Endodermal cell (in vitro differentiated cells): ENCODE measurements at places on chromosomes 7 and 10.

DNA sequence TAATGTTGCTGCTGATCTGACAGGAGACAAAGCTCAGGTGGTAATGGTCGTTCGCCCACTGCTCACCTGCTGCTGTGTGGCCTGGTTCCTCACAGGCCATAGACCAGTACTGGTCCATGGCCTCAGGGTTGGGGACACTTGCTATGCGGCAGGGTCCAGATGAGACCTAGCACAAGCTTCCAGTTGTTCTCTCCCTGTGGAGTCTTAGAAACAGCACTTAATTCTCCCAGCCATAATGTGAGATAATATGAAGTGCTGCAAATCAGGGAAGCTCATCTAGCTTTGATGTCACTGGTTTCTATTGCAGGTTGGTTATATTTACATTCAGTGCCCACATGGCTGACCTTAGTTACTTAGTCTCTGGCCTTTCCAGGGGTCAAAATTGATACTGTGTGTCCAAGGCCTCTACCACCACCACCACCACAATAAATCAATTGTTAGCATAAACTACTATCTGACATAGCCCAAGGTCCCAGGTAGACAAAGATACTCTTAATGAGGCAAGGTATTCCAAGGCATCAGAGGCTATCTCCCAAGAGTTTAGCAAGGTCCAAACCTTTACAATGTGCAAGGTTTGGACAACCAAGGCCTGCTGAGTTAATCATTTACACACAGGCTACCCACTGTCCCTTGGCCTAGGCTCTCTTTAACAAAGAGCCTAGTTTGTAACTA is 11.0 kb downstream of the AGBL3 start:
- H3K27me3 ChIP-seq: no peaks in the 10 kb centered on the region
- no peak for DNase-seq

DNA sequence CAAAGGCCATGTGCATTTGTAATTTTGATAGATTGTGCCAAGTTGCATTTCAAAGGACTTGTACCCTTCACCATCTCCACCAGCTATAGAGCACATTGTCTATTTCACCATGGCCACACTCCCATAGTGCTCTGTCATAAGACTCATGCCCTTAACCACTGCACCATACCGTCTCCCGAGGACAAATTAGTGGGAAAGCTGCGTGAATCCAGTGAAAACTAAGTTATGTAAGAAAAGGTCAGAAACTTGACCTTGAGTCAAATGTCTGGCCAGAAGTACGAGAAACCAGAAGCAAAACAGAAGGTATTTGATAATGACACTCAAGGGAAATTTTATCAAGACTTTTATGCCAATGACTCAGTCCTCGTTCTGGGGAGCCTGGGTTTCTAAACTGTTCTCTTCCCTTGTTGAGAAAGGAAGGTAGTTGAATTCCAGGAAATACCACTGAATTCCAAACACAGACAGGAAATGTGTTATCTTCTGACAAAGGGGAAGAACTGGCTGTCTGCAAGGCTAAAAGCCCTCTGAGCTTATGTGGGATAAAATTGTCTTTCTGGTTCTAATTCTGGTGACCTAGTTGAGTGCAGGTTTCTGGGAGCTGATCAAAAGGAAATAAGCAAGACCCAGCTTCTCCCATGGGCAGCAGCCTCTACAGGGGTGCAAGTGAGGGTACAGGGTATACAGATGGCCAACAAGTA is 49.7 kb downstream of the CDK1 start:
- H3K27me3 ChIP-seq: no peaks in the 10 kb centered on the region
- no peak overlapping the region for H3K4me3 ChIP-seq
- peaks cover 3% of the 10 kb centered on the region for H3K4me1 ChIP-seq
- DNase-seq: no peak
- no peaks in the 10 kb centered on the region for H3K36me3 ChIP-seq

DNA sequence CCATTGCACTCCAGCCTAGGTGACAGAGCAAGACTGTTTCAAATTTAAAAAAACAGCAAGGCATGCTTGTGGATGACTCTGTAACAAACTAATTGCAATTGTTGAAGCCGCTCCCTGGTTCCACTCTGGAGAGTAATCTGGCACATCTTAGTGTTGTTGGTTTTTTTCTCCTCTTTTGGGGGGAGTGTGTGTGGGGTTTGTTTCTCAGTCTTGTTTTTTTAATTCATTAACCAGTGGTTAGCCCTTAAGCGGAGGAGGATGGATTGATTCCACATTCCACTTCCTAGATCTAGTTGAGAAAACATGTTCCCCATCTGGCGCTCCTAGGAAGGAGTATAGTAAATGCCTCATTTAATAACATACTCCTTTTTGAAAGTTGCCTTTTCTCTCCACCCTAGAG is 8.6 kb upstream of the ZNF713 start:
- H3K4me1 ChIP-seq: no peaks in the 10 kb centered on the region
- H3K36me3 ChIP-seq: no peaks in the 10 kb centered on the region
- no peak overlapping the region for H3K4me3 ChIP-seq
- no peak for DNase-seq

DNA sequence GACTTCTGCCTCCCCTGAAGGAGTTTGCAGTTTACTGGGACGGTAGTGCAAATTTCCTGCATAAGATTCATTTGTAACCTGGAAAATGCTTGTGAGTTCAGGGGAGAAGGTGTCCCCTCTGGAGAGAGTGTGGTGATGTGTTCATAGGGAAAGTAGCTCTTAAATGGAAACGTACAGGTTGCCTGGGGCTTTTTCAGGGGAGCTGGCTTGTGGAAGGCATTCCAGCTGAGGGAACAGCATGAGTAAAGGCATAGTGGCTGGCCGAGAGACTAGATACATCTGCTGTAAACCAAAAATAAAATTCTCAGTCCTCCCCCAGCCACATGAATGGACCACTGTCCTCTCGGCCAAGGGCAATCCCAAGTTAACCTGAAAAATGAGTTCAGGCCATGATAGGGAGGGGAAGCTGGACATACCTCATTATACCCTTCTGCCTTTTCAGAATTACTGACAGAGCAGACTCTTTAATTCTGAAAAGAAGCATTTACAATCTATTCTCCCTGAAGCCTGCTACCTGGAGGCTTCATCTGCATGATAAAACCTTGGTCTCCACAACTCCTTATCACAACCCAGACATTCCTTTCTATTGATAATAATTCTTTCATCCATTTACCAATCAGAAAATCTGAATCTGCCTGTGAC is 123.7 kb downstream of the GALNT17 start:
- H3K27me3 ChIP-seq: no peaks in the 10 kb centered on the region
- peak overlapping the region; percentile 61 for H3K4me3 ChIP-seq
- DNase-seq: no peak
- H3K36me3 ChIP-seq: peaks cover 56% of the 10 kb centered on the region
- H3K27ac ChIP-seq: no peak overlapping the region

DNA sequence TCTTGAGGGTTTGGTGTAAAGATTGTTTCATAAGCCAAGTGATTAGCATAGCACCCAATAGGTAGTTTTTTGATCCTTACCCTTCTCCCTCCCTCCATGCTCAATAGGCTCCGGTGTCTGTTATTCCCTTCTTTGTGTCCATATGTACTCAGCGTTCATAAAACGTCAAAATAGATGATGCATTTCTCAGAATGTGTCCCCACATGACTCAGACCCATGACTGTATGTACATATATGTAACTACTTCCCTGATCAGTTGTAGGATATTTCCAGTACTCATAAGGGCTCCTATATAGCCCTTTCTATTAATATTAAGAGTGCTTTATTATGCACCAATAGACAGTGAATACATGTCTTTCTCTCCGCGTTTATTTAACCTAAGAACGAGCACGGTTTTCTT is 466.9 kb downstream of the KIF20B start:
- H3K36me3 ChIP-seq: no peaks in the 10 kb centered on the region
- DNase-seq: no peak
- H3K4me1 ChIP-seq: no peaks in the 10 kb centered on the region
- no peak overlapping the region for H3K27ac ChIP-seq
- H3K4me3 ChIP-seq: no peak overlapping the region

DNA sequence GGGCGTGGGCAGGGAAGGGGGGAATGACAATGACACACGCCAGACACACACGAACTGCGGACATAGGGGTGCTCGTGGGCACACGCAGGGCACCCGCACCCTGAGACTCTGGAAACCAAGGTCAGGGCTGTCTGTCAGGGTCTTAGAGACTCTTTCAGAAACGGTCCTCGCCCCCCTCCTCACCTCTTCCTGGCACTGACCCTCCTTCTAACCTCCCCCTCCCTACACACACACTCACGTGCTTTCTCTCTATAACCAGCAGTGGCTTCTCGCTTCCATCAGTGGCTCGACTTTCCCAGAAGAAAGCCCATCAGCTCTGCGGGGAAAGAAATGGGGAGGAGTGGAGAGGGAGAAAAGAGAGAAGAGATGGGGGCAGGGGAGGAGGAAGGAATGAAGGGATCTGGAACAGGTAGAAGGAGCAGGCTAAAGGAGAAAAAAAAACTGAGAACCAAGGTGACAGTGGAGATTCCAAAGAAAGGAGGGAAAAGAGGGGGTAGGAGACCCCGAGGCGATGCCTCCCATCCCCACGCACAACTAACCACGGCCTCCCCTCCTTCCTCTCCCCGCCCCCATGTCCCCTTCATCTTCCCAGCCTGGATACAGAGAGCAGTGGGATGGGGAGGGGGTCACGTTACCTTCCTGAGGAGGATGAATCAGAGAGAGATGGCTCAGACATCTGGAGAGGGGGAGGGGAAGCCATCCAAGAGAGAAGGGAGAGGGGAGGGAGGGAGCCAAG is 1.7 kb upstream of the VGF start:
- no peaks in the 10 kb centered on the region for H3K36me3 ChIP-seq
- no peak overlapping the region for H3K27ac ChIP-seq
- peaks cover 5% of the 10 kb centered on the region for H3K4me1 ChIP-seq
- H3K27me3 ChIP-seq: peaks cover 95% of the 10 kb centered on the region

DNA sequence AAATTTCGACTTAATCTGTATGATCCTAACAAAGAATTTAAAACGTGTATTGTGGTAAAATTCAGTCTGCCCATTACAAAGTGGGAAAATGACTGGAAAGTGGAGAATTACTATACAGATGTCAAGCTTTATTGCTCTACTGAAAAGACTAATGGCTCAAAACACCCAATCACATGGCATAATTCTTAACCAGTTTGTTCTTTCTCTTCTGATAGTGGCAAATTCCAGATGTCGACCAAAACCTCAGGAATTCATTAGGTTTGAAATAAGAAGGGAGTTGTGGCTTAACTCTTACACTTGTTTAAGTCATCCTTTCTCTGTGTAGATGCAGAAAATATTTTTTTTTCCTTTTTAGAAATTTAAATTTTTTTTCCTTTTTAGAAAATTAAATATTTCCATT is 1254.9 kb upstream of the LRRN3 start:
- no peak overlapping the region for H3K27ac ChIP-seq
- no peak overlapping the region for H3K4me3 ChIP-seq
- H3K36me3 ChIP-seq: no peaks in the 10 kb centered on the region
- DNase-seq: no peak

DNA sequence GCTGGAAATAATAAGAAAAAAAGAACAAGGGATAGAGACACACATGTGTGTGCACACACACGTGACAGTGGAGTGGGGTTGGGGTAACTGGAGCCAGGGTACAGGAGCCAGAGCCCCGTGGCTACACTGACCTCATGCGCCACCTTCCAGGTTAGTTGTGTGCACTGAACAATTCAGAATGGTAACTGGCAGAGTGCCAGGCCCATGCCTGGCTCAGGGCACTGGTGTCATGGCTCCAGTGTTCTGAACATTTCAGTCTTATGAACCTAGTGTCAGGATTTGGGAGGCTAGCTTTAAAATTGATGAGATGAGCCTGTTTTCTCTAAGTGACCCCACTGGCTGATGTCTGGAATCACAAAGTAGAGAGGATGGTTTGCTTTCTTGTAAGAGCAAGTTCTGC is 269.6 kb downstream of the SORCS3 start:
- no peaks in the 10 kb centered on the region for H3K4me1 ChIP-seq
- H3K27ac ChIP-seq: no peak overlapping the region
- no peak for DNase-seq
- no peak overlapping the region for H3K4me3 ChIP-seq

DNA sequence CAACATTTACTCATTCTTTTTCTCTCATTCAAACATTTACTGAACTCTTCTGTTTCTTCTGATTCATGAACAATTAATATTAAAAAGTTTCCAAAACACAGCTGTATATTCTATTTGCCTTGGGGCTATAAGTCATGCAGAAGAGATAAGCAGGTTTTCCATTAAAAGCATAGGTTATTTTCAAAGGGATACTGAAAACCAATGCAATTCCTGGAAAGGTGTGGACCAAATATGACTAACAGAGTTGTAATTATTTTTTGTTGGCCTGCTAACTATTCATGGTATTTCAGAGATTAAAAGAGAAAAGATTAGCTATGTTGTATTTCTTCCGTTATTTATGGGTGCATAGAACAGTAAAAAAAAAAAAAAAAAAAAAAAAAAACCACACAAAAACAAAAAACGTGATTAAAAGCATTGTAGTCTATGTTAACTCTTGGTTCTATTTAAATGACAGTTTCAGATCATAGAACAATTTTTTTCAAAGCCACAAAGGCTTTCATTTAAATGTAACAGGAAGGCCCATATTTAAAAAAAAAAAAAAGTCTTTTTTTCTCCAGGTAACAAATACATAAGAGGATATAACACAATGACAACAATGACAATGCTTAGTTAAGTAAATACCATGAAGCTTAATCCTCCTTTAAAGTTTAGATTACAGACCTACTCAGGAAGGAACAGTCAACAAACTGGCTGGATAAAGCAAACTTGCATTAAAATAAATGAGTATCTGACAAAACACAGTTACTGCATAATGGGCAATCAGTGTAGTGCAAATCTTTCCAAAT is 1042.9 kb downstream of the GATA3 start:
- no peak overlapping the region for H3K4me3 ChIP-seq
- H3K4me1 ChIP-seq: no peaks in the 10 kb centered on the region
- peaks cover 81% of the 10 kb centered on the region for H3K27me3 ChIP-seq
- no peak for DNase-seq

- H3K27ac ChIP-seq: no peak overlapping the region
- H3K4me3 ChIP-seq: no peak overlapping the region
- H3K4me1 ChIP-seq: no peaks in the 10 kb centered on the region
Observed at GRCh38 chr7:122658856-122659255, 40.1 kb downstream of the RNF133 start.

- H3K4me1 ChIP-seq: no peaks in the 10 kb centered on the region
- H3K27ac ChIP-seq: no peak overlapping the region
- H3K4me3 ChIP-seq: no peak overlapping the region
- DNase-seq: no peak
- no peaks in the 10 kb centered on the region for H3K36me3 ChIP-seq
Observed at GRCh38 chr10:78386509-78386908, 352.8 kb downstream of the RPS24 start.

DNA sequence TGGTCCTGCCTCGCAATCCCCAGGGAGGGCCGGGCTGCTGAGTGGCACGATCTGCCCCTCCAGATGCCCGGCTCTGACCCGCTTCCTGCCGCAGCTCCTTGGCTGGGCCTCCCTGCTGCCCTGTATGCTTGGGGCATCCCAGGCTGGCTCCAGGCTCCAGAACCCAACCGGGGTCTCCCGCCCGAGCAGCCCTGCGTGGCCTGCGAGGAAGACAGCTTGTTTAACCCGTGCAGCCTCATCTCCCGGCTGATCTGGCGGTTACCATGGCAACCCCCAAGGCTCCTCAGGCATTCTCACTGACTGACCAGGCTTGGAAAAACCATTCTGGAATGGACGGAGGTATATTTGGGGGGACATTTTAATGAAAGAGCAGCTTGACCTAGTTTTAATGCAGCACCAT is 232.4 kb upstream of the MYO3A start:
- H3K27ac ChIP-seq: no peak overlapping the region
- H3K4me3 ChIP-seq: no peak overlapping the region
- H3K4me1 ChIP-seq: no peaks in the 10 kb centered on the region
- H3K36me3 ChIP-seq: no peaks in the 10 kb centered on the region
- H3K27me3 ChIP-seq: no peaks in the 10 kb centered on the region
- peak; percentile 69 for DNase-seq

- H3K4me1 ChIP-seq: no peaks in the 10 kb centered on the region
- no peaks in the 10 kb centered on the region for H3K36me3 ChIP-seq
- H3K27ac ChIP-seq: no peak overlapping the region
- DNase-seq: peak; percentile 81
- H3K27me3 ChIP-seq: peaks cover 35% of the 10 kb centered on the region
Observed at GRCh38 chr10:103554488-103555324, 61.2 kb downstream of the NEURL1 start.
